IMR-90 (cell line): ENCODE measurements at places on chromosomes 4 and X. TPM values are rescaled to one million over a fixed set of nuclear protein-coding genes. Genes with fewer than 3 reads are reported as not detected.
A peak's percentile ranks its signal among the peaks of the same experiment; 100 is the strongest.

GRCh38 chrX:107355533-107355932 lies 93.9 kb upstream of the FRMPD3 start:
- no peak for DNase-seq

DNA sequence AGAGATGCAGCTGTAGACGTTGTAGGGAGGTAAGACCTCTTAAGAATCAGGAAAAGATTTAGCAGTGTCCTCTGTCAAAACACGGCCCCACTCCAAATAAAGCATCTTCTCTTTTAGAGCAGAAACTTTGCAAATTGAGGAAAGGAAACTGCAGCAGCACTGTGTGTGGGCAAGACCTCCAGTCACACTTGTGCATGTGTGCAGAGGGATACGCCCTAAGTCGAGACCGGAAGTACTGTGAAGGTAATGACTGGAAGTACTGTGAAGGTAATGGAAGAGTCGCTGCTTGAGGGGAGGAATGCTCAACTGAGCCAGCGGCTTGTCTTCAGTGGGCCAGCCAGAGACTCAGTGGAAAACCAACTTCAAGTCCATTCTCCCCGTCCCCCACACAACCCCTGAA lies 46.5 kb downstream of the EGF start:
- no peak for DNase-seq

DNA sequence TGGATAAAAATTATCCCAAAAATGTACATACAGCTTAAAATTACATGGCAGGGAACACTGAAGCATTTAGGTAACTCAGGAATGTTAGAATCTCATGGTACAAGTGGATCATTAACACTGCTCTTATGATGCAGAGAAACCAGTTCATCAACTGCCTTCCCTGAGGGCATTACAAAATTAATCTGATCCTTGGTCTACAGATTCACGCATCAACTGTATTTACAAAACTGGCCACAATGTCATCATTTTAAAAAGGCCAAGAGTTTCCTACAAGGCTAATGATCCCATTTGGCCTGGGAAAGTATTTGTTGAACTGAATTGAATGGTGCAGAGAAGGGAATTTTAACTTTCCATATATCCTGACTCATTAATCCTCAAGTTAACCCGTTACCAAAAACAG lies 84.6 kb downstream of the TSPAN5 start:
- no peak for DNase-seq

DNA sequence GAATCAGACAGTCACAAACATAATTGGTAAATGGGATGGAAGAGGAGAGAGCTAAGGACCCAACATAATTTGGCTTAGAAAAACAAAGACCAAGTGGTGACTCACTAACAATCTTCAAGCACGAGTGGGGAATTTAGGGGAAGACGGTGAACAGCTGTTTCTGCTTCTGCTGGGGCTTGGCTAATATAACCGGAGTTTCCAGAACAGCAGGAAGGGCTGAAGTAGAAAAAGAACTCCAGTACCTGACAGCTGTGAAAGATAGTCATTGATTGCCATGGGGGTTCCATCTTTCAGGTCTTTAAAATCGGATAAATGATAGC lies 290.9 kb upstream of the LDB2 start:
- peak; percentile 87 for DNase-seq

DNA sequence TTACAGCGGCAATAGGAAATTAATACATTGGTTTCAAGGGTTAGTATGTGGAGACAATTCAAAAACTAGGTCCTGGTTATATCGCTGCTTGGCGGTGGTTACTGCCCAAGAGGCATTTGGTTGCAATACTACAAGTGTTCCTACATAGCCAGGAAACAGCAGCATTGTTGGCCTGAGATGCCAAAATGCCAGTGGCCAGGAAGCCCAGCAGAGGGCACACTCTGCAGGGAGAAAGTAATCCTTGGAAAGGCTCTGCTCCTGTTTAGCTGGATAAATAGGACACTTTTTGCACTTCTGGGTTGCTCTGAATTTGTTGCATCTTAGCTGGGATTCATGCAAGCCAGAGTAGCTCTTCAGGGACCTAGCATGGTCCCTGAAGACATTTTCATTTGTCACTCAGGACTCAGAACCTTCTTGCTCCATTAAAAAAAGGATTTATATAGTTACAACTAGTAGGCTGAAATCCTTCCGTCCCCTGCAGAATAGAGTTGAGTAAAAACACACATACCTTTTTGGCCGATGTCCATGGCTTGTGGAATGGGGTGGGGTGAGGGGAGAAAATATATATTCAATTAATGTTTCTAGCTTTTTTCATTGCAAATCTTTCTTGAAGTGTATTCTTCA lies 8.1 kb upstream of the GPR119 start:
- DNase-seq, result peak; percentile 45

DNA sequence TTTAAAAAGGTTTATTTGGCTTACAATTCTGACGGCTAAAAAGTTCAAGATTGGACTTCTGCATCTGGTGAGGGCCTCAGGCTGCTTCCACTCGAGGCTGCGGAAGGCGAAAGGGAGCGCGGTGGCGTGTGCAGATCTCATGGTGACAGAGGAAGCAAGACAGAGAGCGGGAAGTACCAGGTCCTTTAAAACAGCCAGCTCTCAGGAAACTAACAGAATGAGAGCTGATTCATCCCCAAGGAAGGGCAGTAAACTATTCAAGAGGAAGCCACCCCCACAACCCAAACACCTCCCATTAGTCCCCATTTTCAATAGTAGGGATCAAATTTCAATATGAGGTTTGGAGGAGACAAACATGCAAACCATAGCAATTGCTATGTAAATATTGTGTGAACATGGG lies 2144.2 kb upstream of the AGA start:
- peak; percentile 51 for DNase-seq

DNA sequence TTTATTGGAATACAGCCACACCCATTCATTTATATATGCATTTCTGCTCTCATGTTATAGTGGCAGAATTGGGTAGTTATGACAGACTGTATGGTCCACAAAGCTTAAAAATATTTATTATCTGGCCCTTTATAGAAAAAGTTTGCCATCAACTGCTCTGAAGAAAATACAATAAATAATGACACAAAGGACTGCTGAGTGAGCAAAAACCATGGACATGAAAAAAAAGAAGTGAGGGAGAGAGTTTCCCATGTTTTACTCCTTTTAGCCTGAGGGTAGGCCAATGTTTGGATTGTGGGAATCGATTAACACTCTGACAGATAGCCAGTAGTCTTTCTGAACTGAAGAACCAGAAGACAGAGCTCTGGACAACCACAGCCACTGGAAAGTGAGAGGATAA lies 149.2 kb downstream of the CHRDL1 start:
- no peak for DNase-seq

GRCh38 chr4:150986085-150986484 lies 29.0 kb downstream of the LRBA start:
- no peak for DNase-seq

DNA sequence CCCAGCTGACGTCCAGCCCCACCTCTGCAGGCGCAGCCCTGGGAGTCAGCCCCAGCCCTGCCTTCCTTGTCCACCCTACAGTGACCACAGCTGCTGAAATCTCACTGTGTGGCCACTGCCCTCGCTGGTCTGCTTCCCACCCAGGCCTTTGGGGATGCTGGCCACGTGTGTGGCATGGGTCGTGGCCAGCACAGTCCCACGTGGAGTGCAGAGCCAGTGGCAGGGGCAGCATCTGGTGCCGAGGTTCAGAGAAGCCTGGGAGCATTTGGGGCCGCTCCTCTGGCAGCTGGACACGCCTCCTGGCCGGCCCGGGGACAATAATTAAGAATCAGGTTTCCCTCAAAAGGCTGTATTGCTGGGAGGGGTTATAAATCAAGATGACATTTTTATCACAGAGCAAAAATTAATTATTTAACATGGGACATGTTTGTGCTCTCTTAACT lies 92.1 kb downstream of the HMX1 start:
- no peak for DNase-seq

DNA sequence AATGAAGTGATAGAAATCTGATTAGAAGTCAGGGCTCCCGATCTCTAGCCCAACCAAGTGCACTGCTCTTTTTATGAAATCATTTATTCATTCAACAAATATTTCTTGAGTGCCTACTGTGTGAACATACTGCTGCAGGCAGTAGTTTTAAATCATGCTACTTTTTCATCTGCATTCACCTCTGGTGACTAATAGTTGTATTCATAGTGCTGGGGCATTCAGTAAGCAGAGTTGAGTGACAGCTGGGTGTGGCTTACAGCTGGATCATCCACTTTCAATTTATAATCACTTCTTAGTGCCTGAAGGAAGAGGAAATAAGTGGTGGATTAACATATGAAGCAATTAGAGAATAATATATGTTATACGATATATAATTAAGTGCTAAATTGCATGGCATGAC lies 94.1 kb upstream of the HPRT1 start:
- DNase-seq, result no peak

DNA sequence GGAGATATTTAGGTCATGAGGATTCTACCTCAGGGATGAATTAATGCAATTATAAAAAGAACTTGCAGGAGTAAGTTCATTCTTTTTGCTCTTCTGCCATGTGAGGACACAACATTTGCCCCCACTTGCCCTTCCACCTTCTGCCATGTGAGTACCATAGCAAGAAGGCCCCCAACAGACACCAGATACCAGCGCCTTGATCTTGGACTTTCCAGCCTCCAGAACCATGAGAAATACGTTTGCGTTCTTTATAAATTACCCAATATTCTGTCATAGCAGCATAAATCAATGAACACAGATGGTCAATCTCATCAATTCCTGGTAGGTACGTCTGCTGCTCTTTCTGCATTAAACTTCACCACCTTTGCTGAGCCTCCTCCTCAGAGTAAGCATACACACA lies 5.7 kb upstream of the SEPSECS start:
- no peak for DNase-seq

DNA sequence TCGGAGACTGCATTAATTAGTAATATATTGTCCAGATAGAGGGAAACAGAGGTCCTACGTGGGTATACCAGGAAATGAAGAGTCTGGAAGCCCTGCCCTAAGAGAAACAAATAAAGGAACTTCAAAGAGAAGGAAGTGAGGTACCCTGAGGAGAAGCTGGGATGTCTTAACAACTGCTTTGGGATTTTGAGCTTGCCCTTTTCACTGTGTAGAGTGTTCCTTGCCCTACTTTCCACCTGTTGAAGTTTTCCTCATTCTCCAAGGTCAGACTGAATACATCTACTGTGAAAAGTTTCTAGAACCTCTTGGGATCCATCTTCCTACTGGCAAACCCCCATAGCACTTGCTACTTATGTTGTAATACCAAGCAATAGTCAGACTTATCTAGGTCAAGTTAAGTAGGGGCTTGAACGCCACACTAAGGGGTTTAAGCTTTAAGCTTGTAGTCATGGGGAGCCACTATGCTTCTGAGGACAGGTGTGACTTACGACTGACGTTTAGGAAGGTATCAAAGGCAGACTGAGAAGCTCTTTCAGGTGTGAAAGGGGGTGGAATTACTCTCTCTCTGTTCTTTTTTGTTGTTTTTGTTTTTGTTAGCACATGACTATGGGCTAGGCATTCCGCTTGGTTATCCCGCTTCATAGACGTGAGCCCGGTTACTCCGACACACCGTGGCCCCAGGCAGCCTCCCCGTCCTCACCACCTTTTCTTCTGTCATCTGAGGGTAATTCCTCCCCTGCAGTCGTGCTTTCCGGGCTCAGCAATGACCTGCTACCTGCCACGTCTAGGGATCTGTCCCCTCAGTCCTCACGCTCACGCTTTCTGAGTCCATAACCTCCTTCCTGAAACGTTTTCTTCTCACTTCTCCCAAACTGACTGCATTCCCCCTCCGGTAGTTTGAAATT lies 959 bp upstream of the REST start:
- no peak for DNase-seq

DNA sequence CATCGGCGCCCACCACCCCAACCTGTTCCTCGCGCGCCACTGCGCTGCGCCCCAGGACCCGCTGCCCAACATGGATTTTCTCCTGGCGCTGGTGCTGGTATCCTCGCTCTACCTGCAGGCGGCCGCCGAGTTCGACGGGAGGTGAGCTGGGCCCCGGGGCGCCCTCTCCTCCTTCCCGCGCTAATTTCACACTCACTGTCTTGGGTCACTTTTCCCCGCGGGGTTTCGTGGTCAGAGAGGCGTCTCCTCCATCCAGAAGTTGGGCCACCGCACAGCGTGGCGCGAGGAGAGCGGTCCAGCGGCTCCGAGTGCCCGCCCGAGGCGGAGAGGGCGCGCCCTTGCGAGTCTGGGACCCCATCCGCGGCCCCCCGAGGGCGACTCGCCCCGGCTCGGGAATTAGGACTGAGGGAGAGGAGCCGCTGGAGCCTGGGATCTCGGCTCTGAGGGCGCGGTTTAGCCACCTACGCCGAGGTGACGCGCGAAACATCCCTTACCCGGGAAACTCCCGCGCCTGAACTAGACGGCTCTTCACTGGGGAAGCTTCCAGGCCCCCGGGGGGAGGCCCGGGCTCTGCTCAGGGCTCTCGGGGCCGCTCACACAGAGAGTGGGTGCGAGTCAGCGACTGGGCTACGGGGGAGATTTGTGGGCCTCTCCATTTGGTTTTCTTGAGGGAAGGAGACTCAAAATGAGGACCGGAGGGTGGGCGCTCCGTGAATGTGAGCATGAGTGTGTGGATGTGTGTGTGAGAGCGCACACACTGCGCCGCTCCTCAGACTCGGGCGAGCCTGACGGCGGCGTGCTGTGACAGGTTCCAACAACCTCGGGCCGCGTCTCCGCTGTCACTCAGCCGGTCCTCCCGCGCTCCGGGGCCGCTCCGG lies 551 bp downstream of the NPNT start:
- DNase-seq, result no peak

- peak; percentile 33 for DNase-seq
These were observed 11.5 kb downstream of the LARP7 start for GRCh38 chr4:112648263-112649054.

The ARMCX6 gene
- 26.7 and 29.0 TPM in 2 replicates for total RNA-seq

The VCX3A gene
- not detected in 2 replicates for total RNA-seq

The GYPE gene
- total RNA-seq, result 0.28 and 0.54 TPM in 2 replicates

The HDAC6 gene
- total RNA-seq, result 14.7 and 16.8 TPM in 2 replicates

The VCX2 gene
- total RNA-seq, result not detected in 2 replicates

The SHROOM2 gene
- 8.1 TPM in 2 replicates for total RNA-seq

The SNCA gene
- total RNA-seq, result 0.36 and 0.56 TPM in 2 replicates

The NR3C2 gene
- 1.9 and 2.3 TPM in 2 replicates for total RNA-seq

The FGFBP1 gene
- total RNA-seq, result under 0.01 TPM in 1 of 2 replicates, not detected in the other

The USP27X gene
- 3.6 and 6.3 TPM in 2 replicates for total RNA-seq
